ENCODE measurements at places on chromosomes 2 and 18. TPM values are rescaled to one million over a fixed set of nuclear protein-coding genes. Genes with fewer than 3 reads are reported as not detected.

HOXD1 gene
- total RNA-seq = not detected

KLHL29 gene
- 16.1 TPM for total RNA-seq

SLC30A3 gene
- total RNA-seq = 2.1 TPM

MTX2 gene
- total RNA-seq = 55.6 TPM

VIT gene
- total RNA-seq = 0.23 TPM

LYPD1 gene
- total RNA-seq = 77.0 TPM

SP100 gene
- 5.3 TPM for total RNA-seq

GPAT2 gene
- total RNA-seq = 2.3 TPM

ASIC4 gene
- total RNA-seq = 10.4 TPM

GCKR gene
- total RNA-seq = 0.69 TPM

SLC19A3 gene
- total RNA-seq = 3.9 TPM

SLC23A3 gene
- total RNA-seq = 0.23 TPM

GKN1 gene
- total RNA-seq = not detected

HS1BP3 gene
- 14.3 TPM for total RNA-seq

CNDP1 gene
- total RNA-seq = 0.23 TPM

PRKAG3 gene
- not detected for total RNA-seq

MSTN gene
- 5.3 TPM for total RNA-seq

LIMS3 gene
- 2.1 TPM for total RNA-seq

Measured in diencephalon (tissue), 1 donor.